ENCODE measurements at places on chromosomes 4 and X.

DNA sequence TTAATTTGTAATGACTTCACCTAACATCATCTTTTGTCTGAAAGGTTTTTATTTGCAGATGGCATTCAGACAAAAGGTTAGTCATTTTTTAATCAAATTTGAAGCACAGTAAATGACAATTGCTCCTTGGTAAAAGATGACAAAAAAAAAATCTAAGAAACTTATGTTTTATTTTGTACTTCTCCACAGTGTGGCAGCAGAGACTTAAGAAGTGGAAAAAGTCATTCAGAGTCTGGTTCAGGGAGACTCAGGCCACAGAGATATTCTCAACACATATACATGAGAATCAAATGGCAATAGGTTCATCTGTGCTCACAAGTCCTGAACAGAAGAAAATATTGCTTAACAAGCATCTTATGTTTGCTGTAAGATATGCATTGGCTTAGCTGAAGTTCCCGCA, 436.2 kb downstream of the KCNIP4 start:
- DNase-seq, result peak; percentile 39

DNA sequence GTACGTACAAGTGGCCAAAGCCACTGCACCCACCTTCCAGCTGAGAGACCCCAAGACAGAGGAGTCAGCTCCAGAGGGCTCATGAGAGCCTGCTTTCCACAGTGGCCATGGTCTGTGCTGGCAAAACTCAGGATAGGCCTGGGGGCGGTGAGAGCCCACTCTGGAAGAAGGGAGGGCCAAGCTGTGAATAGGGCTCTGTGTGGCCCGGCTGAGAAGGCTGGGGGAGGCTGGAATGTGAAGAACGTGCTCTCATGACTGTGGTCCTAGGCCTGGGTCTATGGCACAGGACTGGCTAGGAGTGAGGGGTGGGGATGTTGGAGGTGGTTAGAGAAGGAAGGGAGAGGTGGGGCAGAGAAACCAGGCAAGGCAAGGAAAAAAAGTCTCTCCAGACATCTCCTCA, 13.3 kb downstream of the STARD8 start:
- no peak for DNase-seq

DNA sequence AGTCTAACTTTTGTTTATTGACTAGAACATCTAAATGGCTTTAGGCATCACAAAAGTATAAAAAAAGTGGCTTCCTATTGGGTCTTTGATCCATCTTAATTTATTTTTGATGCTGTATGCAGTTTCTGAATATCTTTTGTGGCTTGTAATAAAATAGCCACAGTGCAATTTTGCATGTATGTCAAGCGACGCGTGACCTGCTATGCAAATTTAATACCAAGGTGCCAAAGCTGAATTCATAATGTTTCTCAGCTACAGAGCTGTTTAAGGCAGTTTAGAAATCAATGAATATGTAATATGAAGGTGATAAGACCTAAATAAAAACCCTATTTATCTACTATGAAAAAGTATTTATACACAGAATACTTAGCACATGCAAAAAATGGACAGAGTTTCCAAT, 197.8 kb downstream of the AFF2 start:
- no peak for DNase-seq

DNA sequence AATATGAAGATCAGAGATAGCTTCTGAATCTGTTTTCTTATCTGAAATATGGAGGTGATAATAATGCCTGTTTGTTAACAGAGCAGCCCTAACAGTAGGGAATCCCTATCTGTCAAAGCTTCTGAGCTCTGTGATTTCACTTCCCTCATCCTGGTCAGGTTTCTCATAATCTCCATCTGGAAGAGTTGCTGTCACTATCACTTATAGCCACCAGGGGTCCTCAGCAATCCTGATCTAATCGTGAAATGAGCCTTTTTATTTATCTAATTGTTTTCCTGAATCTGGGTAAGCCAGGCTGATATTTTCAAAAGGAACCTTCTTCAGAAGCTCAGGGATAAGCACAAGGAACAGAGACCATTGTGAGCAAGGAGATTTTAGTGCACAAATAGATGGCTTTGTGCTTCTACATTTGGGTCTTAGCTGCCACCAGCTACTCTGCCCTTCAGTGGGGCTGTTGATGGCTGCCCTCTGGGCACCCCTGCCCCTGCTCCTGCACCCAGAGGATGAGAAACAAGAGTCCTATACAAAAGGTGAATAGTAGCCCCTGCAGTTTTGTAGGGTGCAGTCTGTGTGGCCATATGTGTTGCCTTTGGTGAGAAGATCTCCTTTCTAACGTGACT, 196.4 kb upstream of the RADX start:
- peak; percentile 62 for DNase-seq

DNA sequence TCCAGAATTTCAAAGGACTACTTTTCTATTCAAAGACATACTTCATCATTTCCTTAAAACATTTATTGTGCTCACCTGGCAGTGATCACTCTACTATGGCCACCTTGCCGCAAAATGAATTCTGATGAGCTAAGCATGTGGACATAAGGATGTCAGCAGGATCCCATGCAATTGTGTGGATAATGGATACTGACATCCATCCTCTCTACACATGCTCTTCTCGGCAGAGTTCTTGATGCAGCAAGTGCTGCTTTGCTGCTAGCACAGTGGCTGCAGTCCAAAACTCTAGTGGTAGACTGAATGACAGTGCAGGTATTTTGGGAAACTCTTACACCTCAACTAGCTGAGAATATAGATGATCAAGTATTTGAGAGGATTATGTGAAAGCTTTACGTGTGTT, 168.0 kb downstream of the BANK1 start:
- no peak for DNase-seq

DNA sequence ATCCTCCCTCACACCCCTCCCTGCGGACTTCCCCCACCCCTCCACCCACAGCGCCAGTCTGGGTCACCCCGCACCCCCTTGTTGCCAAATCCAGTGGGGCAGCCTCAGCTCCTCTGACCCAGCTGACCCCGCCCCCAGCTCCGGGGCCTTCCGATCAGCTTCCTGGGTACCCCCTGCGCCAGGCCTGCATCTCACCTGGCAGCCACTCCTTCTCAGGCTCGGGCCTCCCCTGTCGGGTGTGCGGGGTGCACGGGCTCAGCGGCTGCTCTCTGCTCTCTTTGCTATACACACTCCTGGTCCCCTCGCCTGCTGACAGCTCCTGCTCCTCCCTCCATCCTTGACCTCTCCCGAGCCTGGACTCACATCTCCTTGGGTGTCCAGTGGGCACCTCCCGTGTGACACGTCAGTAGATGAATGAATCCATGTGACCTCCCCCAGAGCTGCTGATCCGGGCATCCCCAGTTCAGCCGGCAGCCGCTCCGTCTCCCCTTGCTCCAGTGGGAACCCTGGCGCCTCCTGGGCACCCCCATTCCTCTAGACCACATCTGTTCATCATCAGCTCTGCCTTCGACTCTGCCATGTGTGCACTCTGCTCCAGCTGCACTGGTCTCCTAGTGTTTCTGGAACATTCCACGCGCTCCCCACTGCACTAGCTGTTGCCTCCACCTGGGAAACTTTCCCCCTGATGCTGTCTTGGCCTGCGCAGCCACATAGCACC, 9.9 kb downstream of the CFAP99 start:
- no peak for DNase-seq

GRCh38 chrX:70141373-70141772, 8.1 kb downstream of the IGBP1 start:
- DNase-seq, result no peak

DNA sequence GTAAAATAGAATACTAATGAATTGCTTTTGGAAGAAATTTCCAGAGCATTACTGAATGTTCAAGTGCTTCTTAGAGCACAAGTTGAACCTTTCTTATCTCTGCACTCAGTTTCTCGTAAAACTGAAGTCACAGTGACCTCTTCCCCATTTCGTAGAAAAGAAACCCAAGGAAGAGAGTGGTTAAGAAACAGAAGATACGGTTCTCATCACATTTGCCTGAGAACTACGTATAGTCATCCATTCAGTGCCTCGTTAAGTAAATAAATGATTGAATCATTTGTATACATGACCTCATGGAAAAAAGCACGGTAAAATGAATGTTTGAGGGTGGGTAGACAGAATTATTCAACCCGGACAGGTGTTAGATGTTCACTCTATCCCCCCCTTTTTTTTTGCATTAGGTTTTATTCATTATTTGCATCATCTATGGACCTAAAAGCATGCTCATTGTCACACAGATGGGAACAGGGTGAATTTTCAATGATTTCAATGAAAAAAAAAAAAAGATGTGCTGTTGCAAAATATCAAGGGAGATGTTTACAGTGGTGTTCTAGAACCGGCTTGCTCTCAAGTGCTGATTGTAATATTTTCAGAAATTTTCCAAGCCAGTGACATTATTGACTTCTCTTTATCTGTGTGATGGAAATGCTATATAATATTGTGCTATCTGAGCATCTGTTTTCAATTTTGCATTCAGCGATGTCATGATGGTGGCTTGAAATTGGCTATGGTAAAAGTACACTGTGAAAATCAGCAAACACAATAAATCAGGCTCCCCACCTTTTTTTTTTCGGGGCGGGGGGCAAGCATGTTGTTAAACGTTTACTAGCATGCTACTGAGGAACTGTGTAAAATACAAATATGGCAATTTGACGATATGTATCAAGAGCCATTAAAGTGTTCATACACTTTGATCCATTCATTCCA, 4.3 kb downstream of the RHOH start:
- DNase-seq, result no peak

Data from NCI-H2081 (cell line).